ENCODE measurements at places on chromosomes 4 and X. TPM values are rescaled to one million over a fixed set of nuclear protein-coding genes. Genes with fewer than 3 reads are reported as not detected.

- DNase-seq = no peak
Observed at GRCh38 chrX:18278449-18278848, 57.8 kb upstream of the BEND2 start.

DNA sequence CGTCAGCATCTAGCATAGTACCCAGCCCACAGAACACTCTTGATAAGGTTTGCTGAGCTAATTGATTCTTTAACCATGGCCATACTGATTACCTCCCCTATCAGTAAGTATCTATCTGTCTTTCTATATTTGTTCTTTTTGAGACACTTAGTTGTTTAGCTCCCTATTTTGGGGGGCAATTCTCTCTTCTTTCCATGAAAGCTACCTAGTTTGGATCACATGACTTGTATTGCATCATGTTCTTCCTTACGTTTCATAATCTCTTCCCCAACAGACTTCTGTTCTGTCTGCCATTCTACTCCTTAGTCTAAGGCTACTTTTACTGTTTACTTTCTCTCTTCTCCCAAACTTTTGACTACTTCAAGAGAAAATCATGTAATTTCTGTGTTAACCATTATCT lies 39.0 kb downstream of the TBC1D19 start:
- no peak for DNase-seq

HTN3 gene
- total RNA-seq = not detected

MAGEA8 gene
- not detected for total RNA-seq

OPHN1 gene
- 3.8 TPM for total RNA-seq
